Pulmonary artery endothelial cell (primary cell): ENCODE measurements at places on chromosomes 3 and 15. TPM values are rescaled to one million over a fixed set of nuclear protein-coding genes. Genes with fewer than 3 reads are reported as not detected.

- no peak for DNase-seq
Observed at GRCh38 chr15:62791694-62792093, 250.9 kb upstream of the TPM1 start.

GRCh38 chr3:173019378-173019777 lies 121.7 kb downstream of the SPATA16 start:
- no peak for DNase-seq

DNA sequence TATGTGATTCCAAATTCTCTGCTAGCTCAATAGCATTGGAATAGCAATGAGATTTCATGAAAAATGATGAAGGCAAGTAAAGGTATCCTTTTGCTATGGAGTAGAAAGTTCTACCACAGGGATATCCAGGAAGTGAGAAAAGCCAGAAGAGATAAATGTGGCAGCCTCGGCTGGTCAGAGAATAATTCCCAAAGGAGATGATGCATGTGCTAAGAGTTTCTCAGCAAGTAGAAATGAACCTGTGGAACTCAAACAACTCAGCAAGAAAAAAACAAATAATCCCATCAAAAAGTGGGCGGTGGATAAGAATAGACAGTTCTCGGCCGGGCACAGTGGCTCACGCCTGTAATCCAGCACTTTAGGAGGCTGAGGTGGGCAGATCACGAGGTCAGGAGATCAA lies 38.2 kb downstream of the ALS2CL start:
- no peak for DNase-seq

The GASK1A gene
- total RNA-seq = under 0.01 and 0.04 TPM in 2 replicates

DNA sequence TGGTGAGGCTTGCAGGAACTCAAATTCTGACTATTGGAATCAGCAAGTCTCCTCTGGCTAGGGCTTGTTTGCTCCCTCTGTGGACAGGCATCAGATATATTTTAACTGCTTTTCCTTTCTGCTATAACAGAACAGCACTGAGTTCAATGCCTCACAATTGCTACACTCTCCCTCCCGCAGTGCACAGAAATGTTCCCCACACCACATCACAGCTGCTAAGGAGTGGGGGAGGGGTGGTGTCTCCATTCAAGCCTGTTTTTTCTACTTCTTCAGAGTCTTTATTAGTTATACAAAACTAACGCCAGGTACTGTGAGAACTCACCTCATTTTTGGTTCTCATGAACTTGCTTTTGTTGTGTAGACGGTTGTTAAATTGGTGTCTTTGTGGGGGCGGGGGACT lies 68.5 kb downstream of the BCHE start:
- DNase-seq = no peak

The BOC gene
- 0.20 and 0.35 TPM in 2 replicates for total RNA-seq

DNA sequence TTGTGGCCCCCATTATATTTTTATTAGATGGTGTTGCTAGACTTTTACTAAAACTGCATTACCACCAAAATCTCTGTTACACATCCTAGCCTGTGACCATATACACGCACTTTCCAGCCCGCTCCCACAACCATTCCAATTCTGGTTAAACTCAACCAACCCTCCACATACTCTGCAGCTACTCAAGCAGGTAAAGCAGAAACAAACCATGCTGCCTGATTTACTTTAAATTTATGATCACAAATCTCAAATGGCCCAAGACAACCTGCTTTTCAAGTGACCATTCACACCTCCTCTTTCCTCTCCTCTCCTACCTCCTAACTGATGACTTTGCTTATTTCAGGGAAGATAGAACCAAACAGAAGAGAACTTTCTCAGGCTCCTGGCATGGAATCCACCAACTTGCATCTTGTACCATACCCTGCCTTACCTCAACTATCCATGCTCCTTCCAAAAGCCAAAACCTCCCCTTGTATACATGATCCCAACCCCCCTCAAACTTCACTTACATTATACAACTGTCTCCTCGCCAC lies 18.5 kb downstream of the ULK4 start:
- no peak for DNase-seq

DNA sequence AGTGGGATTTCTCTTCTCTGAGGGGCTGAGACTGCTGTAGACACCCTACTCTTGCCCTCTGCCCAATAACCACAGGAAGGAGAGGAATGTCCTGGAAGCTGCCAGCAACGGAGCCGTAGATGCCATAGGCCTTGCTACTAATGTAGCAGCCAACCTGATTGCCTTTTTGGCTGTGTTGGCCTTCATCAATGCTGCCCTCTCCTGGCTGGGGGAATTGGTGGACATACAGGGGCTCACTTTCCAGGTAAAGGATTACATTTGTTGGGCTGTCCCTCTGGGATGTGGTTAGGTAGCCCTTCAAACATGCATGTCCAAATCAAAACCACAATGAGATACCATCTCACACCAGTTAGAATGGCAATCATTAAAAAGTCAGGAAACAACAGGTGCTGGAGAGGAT lies 16.1 kb downstream of the SLC28A2 start:
- no peak for DNase-seq

DNA sequence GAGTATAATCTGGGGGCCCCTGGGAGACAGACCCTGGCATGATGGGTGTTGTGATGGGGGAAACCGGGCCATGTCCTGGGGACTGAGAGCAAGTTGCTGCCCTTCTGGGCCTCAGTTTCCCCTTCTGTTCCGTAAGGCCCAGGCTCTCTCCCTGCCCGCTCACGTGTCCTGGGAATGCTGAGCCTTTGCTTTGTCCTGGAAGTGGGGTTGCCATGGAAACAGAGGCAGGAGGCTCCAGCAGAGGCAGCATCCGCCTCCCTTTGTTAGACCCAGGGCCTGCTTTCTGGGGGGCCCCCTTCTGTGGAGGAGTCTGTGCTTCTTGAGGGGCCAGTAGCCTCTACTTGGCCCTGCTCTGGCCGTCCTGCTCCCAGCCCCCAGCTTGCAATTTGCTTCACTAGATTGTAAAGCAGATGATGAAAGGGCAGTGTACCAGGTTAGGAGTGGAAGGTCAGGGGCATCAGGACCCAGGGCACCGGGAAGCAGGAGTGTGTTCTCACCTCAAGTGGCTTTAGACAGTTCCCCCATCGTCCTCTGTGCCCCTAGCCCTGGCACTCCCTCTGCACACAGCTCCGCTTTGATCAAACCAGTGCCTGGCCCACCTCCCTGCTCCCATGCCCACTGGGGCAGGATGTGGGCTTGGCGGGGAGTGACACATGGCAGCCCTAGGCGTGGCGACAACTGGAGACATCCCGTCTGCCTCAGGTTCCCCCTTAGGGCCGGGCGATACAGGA lies 105.6 kb downstream of the FBLN2 start:
- no peak for DNase-seq

The PLSCR2 gene
- total RNA-seq = not detected in 2 replicates

DNA sequence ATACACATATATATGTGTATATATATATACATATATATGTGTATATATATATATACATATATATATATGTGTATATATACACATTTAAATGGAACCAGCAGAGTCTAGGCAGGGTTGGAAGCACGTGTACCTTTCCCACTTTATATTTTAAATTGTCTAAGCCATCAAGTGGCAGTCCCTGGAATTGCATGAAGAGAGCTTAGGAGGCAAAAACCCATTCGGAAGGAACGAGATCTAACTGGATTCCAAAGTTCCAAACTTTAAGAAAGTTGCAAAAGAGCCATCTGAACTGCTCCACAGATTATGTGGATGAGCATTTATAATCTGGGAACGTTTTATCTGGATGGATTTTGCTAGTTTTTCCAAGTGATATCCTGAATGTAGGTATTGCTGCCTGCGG lies 186.5 kb downstream of the FOXP1 start:
- no peak for DNase-seq

- DNase-seq = peak; percentile 53
Observed at GRCh38 chr3:25689226-25689625, 24.5 kb upstream of the TOP2B start.

The KBTBD13 gene
- not detected in 2 replicates for total RNA-seq

The RARB gene
- 28.9 and 32.0 TPM in 2 replicates for total RNA-seq

The ATP8B4 gene
- total RNA-seq = not detected in 2 replicates

The MKRN3 gene
- 0.40 TPM in 1 of 2 replicates, not detected in the other for total RNA-seq

GRCh38 chr3:108001457-108001856 lies 89.4 kb downstream of the CD47 start:
- no peak for DNase-seq

DNA sequence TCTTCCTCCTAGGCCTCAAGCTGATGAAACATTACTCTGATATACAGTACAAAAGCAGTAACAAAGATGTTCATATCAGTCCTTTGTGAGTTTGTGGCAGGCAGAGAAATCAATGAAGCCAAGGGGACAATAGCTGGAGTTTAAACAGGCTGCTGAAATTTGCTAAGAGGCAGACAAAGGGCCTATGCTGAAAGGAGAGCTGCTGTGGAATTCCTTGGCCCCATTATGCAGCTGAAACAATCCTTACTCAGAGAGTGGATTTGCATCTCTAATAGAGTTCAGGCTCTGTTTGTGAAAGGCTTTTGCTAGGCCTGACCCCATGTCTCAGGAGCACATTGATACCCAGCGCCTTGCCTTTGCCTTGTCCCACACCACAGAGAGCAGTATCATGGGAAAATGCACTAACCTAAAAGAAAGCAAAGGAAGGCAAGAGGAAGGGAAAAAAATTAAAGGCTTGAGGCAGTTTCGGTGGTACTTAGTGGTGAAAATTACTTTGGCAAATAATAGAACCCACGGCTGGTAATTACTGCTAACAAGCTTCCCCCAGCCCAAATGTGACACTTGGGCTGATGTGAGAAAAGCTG lies 195.0 kb upstream of the EPHA3 start:
- no peak for DNase-seq

GRCh38 chr15:66701422-66702034 lies 508 bp upstream of the SMAD6 start:
- no peak for DNase-seq

- DNase-seq = no peak
Observed at GRCh38 chr3:187709155-187709554, 6.8 kb upstream of the RTP2 start.

The SLC15A2 gene
- total RNA-seq = 0.07 and 0.28 TPM in 2 replicates
